ENCODE measurements at places on chromosomes 5 and 9. TPM values are rescaled to one million over a fixed set of nuclear protein-coding genes. Genes with fewer than 3 reads are reported as not detected.

Gene KCNV2
- total RNA-seq = not detected

GRCh38 chr5:32095261-32095671 is 78.9 kb downstream of the GOLPH3 start:
- no peak for DNase-seq

- DNase-seq = peak; percentile 69
These were observed 145.5 kb upstream of the MAP3K1 start for GRCh38 chr5:56669534-56670483.

DNA sequence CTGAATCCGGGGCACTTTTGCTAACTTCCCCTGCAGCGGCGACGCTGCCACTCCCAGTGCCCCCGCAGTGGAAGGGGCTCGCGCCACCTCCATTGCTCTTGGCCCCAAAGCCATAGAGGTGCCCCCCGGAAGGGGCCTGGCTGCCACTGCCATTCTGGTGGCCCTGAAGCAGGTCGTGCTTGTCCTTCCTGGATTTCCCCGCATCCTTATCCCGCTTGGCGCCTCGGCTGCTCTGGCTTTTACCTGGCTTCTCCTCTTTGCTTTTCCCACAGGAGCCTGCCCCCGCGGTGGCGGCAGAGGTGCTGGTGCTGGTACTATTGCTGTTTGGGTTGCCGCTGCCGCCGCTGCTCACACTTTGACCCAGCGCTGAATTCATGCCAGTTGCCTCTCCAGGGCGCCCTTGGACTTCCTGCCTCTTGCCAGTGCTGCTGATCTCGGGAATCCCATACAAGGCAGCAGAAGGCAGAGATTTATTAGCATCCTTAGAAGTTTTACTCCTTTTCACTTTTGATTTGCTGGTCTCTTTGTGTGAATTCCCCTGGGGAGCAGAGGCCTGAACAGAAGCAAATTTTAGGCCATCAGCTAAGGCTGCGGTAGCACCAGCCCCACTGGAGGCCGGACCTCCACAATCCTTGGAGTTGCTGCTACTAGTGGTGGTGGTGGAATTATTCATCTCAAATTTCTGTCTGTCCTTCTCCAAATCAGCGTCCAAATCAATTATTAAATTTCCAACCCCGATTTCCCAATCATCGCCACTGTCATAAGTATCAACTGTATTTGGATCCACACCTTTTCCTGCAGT is 2.1 kb downstream of the ZNF608 start:
- DNase-seq = peak; percentile 87

GRCh38 chr5:177169271-177169670 is 35.7 kb downstream of the NSD1 start:
- DNase-seq = peak; percentile 3

GRCh38 chr9:99870126-99870525 is 36.3 kb upstream of the STX17 start:
- DNase-seq = no peak

All from left lobe of liver (tissue), 2 donors.